ENCODE measurements at places on chromosomes 11 and 22.

GRCh38 chr22:26172389-26172990 is 3.2 kb downstream of the SEZ6L start:
- peak; percentile 37 for DNase-seq

- DNase-seq: no peak
These were observed 333.3 kb downstream of the MIAT start for GRCh38 chr22:26990503-26991189.

GRCh38 chr11:1150116-1150515 is 7.6 kb upstream of the MUC5AC start:
- DNase-seq: no peak

GRCh38 chr11:83280256-83280655 is 5.9 kb downstream of the CCDC90B start:
- DNase-seq: no peak

GRCh38 chr11:48005136-48005535 is 24.8 kb downstream of the PTPRJ start:
- no peak for DNase-seq
